ENCODE measurements at places on chromosomes 3 and 15.

DNA sequence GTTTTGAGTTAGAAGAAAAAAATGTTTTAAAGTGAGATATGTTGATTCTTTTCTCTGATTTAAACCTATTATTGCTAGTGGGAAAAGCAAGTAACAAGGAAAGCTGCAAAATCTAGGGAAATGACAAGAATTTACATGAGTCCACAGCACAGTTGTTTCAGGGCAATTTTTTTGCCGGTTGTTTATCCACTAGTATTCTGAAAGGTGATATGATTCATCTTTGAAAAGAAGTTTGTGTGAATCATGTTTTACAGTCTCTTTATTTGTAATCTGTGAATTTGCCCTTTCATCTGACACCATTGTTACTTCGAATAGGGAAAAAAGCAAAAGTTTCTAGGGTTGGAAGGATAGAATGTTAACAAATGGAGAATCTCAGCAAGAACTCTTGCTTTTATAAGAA lies 894.7 kb downstream of the OTOL1 start:
- DNase-seq, result peak; percentile 76

DNA sequence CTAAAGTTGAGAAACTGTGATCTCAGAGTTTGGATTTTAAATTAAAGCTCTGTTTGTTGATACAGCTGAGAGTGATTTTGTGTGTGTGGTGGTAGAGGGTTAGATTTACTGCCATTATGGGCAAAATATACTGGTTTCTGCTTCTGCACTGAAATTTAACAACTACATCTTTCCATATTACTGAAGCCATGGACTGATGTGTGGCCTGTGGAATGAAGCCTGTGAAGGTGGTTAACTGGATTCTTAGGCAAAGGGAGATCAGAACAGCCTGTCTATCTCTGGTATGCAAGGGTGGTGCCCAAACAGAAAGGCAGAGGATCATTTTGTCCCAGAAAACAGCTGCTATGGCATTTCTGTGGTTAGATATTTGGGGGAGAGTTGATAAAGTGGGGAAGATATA lies 297.3 kb upstream of the THBS1 start:
- no peak for DNase-seq

- peak; percentile 11 for DNase-seq
Measured at GRCh38 chr3:20930034-20930433, 744.0 kb upstream of the SGO1 start.

- no peak for DNase-seq
Measured at GRCh38 chr3:64318668-64319271, 93.5 kb upstream of the PRICKLE2 start.

- peak; percentile 34 for DNase-seq
Measured at GRCh38 chr15:62994975-62995681, 47.4 kb upstream of the TPM1 start.

DNA sequence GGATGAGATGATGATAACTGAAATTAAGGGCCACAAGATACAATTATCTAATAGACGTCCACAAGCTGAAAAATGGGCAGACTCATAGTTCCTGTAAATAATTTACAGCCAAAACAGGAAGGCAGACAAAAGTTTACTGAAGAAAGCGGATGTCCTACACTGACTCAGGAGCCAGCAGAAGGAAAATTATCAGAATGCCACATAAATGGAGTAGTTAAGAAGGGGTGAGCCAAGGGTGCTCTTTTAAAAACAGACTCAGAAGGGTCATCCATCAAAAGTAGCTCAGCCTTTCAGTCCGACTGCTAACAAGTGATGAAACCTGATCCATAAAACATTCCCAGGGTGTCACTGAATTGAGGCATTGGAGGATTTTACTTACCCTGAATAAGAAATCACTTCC lies 39.8 kb downstream of the TUSC7 start:
- no peak for DNase-seq

DNA sequence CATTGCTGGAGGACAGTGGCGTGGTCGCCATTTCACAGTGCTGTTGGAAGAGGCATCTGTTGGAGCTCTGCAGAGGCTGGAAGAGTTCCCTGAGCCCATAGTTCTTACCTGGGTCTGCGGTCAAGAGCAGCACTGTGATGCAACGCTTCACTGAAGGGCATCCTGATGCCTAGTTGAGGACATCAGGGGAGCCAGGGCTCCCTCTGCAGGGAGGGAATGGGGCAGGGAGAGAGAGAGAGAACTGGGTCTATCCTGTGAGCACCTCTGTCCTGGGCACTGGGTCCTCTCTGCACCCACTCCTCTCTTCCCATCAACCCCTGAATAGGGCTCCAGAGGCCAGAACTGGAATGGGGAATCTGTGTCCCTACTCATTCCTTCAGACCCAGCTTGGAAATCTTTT lies 23.9 kb upstream of the MOBP start:
- no peak for DNase-seq

DNA sequence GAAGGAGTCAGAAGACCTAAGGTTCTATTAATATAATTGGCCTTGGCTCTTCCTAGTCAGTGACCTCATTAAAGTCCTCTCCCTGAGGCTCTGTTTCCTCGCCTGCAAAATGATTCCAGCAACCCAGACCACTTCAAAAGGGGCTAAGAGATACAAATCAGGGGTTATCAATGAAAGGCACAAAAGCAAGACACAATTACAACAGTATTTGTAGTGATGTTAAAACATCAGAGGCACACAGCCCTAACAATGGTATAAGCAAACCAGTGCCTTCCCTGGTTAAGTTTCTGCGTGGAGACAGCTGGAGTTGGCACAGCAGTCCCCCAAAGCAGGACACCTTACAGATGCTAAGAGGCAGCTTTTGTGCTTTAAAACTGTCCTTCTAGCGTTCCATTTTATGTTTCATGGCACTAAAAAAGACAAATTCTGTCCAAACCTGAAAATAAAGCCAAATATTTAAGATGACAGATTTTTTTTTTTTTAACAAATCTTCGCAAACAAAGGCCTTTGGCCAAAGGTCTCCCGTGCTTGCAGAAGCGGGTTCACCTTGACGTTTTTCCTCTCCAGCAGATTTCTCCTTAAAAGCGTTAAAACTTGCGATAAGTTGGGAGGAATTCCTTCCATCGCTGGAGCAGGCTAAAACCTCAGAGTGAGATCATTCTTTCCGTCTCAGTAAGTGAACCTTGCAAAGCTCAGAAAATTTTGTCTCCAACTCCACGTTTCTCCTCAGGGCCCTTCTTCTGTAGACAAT lies 999 bp downstream of the ZNF280D start:
- DNase-seq, result peak; percentile 20

GRCh38 chr3:175489406-175489805 lies 630.3 kb downstream of the NAALADL2 start:
- DNase-seq, result no peak

DNA sequence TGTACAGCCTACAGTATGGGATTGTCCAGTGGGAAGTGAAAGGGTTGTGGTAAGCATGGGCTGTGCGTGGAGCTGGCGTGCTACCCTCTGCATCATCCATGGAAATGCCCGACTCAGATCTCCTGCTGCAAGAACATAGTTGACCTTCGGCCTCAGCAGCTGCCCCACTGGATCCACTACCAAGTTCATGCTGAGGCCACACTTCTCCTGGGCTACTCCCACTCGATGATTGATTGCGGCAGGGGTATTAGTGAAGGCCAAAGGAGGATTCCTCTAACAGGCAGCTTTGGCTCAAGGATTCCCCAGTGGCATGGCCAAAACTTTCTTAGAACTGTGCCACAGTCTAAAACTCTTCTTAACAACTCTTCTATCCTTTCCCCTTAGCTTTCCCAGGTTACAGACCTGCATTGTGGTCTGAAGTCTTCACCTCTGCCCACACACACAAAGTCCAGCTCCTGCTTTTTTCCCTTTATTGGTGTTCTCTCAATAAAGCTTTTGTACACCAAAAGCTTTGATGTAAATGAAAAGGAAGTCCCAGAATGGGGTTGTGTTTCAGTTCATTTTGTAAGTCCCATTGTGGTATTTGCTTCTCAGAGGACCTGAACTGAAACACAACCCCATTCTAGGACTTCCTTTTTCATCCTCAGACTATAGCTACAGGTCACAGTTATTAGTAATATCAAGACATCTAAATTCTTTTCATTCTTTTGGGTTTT lies 4.9 kb upstream of the TBC1D5 start:
- DNase-seq, result no peak

GRCh38 chr3:58607816-58608215 lies 30.6 kb upstream of the FAM107A start:
- DNase-seq, result no peak

- peak; percentile 66 for DNase-seq
Measured at GRCh38 chr3:100032243-100032642, 82.1 kb downstream of the FILIP1L start.

DNA sequence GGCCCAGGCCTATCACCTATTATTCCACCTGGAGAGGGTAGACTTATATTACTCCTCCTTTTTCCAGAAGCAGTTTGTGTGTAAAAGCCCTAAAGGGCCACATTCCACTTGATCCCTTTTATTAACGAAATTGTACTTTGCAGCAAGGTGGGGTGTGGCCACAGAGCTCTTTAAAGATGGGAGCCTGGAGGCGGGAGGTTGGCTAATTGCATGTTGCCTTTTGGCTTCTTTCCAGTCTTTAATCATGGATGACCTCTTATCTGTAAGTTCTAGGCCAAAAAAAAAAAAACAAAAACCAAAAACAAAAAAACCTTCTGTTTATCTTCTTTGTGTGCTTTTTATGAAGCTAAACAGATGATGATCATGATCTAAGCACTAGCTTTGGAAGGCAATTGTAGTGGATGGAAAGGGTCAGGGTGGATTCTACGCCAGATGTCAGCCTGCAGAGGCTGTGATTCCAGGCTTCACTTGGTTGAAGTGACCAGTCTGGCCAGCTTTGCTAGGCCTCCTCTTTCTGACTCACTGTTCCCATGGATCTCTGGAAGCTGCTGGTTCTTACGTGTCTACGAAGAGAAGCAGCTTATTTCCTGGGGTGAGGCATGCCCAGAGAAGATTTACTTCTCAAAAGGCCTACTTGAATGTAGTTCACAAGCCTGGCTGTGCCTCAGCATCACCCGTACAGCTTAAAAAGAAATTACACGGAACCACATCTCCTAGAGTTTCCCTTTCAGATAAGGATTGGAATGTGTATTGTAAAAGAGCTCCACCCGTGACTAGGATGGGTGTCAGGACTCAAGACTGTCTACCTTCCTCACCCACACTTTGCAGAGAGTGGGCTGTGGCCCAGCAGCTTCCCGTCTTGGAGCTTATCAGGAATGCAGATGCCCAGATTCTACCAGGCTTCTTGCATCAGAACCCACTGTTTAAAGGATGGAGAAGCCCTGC lies 330.9 kb upstream of the C2CD4B start:
- DNase-seq, result peak; percentile 93

- DNase-seq, result no peak
Measured at GRCh38 chr3:190088890-190089289, 31.8 kb downstream of the P3H2 start.

GRCh38 chr3:195113048-195113447 lies 157.9 kb downstream of the XXYLT1 start:
- DNase-seq, result no peak

DNA sequence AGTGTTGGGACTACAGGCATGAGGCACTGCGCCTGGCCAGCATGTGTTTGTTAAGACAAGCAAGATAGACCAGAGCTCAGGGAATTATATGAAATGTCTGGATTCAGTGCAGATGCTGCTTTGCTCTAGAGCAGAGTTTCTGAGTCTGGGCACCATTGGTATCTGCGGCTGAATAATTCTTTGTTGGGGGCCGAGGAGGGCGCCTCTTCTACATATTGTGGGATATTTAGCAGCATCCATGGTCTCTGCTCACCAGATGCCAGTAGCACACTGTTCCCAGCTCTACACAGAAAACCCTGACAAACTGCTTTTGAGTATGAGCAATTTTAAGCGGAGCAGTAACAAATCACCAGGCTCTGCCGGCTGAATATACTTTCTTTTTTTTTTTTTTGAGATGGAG lies 3.6 kb upstream of the LDHAL6B start:
- DNase-seq, result no peak

- DNase-seq, result peak; percentile 85
Measured at GRCh38 chr15:90845201-90845949, 23.0 kb upstream of the FURIN start.

DNA sequence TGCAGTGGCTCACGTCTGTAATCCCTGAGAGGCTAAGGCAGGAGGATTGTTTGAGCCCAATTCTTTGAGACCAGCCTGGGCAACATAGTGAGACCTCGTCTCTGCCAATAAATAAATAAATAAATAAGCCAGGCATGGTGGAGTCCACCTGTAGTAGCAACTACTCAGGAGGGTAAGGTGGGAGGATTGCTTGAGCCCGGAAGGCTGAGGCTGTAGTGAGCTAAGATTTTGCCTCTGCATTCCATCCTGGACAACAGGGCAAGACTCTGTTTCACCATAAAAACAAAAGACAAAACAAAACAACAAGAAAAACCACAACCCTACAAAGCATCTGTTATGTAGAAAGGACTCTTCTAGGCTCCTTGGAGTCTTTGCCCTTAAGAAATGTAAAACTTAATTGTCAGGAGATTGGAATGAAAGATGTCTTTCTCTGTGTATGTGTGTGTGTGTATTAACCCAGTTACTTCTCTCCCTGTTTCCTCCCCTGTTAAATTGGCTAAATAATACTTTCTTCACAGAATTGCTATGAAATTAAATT lies 9.5 kb downstream of the NECTIN3 start:
- peak; percentile 73 for DNase-seq

GRCh38 chr3:47541583-47542108 lies 28.1 kb upstream of the ELP6 start:
- DNase-seq, result no peak

- no peak for DNase-seq
Measured at GRCh38 chr15:82174471-82175235, 87.9 kb downstream of the EFL1 start.

- DNase-seq, result no peak
Measured at GRCh38 chr15:89352476-89352875, 17.9 kb upstream of the POLG start.

- no peak for DNase-seq
Measured at GRCh38 chr3:171160325-171160724, 133.8 kb upstream of the SLC2A2 start.

DNA sequence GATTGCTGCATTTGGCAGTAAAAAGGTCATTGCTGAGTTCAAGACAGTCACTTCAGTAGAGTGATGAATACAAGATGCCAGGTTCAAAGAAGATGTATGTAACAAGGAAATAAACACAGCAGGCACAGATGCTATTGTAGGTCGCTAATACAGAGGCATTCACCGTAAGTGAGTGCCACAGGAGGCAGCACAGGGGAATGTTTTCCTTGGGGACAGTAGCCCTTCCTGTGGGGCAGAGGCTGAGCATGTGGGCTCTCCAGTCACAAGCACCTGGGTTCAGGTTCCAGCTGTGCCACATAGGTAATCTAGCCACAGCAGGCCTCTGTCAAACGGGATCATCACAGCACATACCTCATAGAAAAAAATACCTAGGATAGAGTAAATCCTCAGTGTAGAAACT lies 86.3 kb downstream of the RSL24D1 start:
- no peak for DNase-seq

DNA sequence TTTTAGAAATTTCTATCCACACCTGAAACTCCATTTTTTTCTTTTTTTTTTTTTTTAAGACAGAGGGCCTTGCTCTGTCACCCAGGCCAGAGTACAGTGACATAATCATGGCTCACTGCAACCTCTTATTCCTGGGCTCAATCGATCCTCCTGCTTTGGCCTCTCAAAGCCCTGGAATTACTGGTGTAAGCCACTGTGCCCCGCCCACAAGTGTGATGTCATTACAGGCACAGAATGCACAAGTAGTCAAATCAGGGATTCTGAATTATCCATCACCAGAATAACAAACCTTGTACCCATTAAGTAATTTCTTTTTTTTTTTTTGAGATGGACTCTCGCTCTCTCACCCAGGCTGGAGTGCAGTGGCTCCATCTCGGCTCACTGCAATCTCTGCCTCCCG lies 1.9 kb downstream of the UQCRC1 start:
- no peak for DNase-seq

All from HFFc6 (cell line).